Fibroblast of skin of right quadriceps (primary cell): ENCODE measurements at places on chromosomes 1 and 21.
A peak's percentile ranks its signal among the peaks of the same experiment; 100 is the strongest.

DNA sequence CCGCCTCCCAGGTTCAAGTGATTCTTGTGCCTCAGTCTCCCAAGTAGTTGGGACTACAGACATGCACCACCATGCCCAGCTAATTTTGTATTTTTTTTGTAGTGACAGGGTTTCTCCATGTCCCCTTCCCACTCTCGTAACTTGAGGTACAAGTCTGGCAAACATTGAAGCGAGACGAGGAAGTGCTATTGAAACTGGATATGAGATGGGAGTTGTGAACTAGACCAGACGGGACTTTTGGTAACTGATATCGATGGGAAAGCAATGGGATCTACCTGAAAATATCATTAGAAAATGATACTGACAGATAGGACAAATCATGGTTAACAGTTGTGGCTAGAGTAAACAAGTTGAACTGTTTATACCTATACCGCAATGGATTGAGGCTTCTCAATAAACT is 95.2 kb upstream of the TRABD2B start:
- DNase-seq, result no peak

DNA sequence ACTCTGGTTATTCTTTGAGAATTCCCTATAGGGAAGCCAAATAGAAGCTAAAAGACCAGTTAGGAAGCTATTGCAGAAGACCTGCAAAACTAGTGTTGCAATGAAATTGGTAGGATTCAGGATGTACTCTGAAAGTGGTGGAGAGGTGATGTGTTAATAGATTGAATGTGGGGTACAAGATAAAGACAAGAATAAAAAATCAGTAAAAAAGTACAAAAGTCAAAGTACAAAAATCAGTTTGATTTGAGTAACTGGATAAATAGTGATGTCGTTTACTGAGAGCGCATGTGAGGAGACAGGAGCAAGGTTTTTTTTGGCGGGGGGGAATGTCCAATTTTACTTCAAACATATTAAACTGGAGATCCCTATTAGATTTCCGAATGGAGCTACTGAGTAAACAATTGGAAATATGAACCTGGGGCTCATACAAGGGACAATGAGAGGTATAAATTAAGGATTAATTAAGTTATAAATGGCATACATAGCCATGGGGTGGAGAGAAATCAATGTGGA is 2.5 kb upstream of the DCAF8 start:
- DNase-seq, result no peak

- peak; percentile 70 for DNase-seq
These were observed 35.6 kb downstream of the LYST start for GRCh38 chr1:235831148-235831547.

DNA sequence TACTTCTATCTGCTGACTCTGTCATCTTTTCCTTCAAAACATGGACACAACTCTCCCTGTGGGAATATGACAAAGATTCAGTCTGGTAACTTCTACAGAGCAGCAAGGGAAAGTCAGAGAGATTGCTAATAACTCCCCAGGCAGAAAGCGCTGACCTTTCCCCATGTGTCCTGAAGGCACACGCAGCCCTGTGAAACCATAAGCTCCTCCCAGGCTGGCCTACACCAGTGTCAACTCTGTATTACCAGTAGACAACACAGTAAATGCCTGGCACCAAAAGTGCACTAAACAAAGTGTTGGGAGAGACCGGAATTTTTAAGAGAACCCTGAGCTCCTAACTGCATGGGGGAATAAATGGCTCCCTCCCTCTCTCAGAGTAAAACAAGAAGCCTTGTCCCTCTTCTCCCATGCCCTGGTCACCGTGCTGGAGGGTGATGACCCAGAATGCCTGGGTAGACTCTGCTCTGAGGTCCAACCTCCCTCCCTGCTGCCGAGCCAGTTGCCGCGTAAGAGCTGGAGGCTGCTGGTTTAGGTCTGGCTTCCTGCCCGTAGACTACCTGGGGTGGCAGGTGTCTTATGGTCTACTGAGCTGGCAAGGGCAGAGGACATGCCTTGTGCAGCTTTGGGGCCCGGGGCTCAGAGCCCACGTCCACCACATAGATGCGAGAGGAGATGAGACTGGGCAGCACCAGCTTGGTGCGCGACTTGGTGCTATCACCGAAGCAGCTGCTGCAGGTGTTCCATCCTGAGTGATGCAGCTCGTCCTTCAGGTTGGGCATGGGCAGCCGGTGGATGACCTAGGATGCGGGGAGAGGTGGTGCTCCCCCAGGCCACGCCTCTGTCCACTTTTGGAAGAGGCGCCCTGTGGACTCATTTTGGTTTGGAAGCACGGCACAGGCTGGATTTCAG is 3.9 kb downstream of the SELENBP1 start:
- no peak for DNase-seq

GRCh38 chr1:152932170-152932811 is 14.7 kb upstream of the SPRR5 start:
- DNase-seq, result no peak

DNA sequence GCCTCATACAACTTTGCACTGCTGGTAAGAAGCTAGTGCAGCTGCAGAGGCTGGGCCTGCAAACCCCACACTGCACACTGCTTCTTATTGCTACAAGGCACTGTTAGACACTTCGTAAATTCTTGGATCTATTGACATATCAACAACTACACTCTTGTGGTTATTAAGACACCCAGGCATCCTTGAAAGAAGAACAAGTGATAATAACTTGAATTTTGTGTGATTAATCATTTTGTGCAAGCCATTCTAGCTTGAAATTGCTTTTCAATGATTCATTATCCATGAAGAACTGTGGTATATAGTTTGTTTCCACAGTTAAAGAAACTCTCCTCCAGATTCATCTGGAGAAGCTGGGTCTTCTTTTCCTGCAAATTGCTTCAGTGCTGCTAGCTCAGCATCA is 33.7 kb upstream of the IFI44L start:
- peak; percentile 92 for DNase-seq

DNA sequence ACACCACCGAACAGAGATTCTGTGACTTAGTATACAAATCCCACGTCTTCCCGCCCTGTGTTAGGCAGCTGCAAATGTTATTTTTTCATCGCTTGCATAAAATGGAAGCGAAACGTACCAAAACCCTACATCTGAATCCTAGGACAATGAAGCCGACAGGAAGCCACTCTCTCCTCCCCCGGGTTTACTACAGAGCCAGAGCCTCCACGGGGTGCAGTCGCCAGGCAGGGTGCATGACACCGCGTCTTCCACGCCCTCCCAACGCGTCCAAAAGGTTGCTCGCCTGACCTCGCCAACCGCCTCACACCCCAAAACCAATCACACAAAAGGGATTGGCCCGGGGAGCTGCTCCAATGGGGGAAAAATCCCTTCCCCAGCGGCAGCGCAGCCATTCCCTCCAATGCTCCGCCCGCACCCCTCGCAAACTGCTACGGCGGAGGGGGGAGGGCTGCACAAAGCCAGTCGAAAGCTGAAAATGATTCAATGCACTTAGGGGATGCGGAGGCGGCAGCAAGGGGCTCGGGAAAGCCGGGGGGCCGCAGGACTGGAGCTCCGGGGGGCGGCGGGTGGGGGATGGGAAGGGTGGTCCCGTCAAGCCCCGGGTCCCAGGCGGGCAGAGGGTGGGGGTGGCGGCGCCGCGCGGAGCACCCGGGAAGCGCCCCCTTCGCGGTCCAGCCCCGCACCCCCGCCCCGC is 701 bp downstream of the CEP170 start:
- peak; percentile 68 for DNase-seq

- DNase-seq, result peak; percentile 37
These were observed 119.1 kb downstream of the USP25 start for GRCh38 chr21:15848634-15849560.
